Fibroblast of upper back skin (primary cell): ENCODE measurements at places on chromosomes 3 and 15.

GRCh38 chr15:62845241-62846126 is 197.1 kb upstream of the TPM1 start:
- DNase-seq, result peak; percentile 49

- DNase-seq, result no peak
These were observed 187.4 kb downstream of the MECOM start for GRCh38 chr3:169475978-169476698.

GRCh38 chr3:105360003-105360402 is 6.7 kb upstream of the ALCAM start:
- peak; percentile 40 for DNase-seq

DNA sequence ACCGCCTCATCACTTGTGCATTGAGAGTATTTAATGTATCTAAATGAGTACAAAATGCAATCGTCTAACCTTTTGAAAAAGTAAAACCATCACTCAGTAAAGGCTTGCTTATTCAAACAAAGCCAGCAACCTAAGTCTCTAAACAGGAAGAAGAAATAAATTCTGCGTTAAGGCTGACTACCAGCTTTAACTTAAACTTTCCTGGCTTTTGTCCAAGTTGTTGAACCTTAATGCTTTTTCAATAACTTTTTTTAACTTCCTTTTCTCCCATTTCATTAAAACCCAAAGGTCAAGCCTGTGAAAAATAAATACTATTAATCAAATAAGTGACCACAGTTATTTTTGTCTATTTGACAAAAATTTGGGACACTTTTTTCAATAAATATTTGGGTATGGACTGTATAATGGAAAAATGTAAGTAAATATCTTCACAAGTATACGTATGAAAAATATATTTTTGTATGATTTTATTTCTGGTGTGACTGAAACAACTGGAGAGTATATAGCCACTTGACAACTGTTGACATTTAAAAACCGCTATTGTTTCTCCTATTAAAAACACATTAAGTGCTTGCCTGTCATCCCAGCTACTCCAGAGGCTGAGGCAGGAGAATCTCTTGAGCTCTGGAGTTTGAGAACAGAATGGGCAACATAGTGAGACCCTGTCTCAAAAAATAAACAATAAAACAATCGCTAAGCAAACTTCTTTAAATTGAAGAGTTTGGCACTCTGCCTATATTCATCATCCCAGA is 2.9 kb downstream of the KLHL24 start:
- no peak for DNase-seq

GRCh38 chr3:43389388-43390254 is 103.3 kb downstream of the SNRK start:
- DNase-seq, result no peak

GRCh38 chr15:85589851-85590250 is 204.9 kb downstream of the KLHL25 start:
- peak; percentile 56 for DNase-seq

- DNase-seq, result no peak
These were observed 80.6 kb downstream of the LSM3 start for GRCh38 chr3:14258906-14259904.

DNA sequence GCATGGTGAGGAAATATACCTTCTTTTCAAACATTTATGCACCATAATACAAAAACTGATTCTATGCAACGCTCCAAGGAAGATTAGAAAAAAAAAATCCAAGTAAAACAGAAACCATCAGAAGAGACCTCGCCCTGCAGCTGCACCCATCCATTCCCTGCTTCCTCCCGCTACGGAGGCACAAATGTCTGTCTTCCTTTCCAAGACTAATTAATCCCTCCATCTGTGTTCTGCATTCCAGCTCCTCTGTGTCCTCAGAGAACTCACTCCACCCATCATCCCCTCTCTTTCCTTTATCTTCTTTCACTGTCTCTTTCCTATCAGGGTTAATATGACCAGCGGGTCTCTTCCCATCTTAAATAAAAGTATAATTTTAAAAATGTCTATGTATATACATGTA is 196.1 kb downstream of the ADAMTSL3 start:
- DNase-seq, result no peak

DNA sequence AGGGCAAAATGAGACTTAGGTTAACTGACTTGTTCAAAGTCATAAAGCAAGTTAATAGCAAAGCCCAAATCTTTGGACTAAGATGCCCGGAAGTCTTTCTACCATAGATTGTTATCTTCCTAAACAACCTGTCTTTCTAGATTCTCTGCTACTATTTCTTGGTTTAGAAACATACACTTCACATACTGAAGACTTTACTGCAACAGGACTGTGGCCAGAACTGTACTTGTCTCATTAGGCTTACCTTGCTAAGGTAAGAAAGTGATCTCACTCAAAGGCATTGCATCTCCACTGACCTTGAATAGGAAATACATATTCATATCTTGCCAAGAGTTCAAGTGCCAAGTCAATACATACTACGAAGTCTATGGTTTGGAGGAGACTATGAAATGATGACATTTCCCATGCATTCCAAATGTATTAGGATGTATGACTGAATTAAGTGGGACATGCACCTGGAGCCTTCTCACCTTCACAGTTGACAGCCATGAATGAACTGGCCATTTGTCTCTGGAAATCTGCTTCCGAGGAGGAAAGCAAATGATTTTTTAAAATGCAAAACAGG is 5.0 kb downstream of the ZDHHC3 start:
- no peak for DNase-seq

DNA sequence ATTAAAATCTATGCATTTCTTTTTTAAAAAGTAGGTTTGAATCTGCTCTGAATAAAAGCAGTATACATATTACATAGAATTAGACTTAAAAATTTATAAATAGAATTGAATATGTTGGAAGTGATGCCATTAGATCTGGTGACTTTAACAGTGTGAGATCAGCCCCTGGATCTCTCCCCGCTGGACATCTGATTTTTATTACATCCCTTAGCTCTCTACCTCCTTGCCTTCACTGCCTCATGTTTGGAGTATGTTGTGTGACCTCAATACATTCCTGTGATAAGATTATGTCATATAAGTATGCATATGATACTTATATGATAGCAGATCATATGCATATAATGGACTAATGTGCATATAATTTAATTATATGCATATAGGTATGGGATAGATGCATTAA is 643.4 kb upstream of the NR2F2 start:
- peak; percentile 76 for DNase-seq

DNA sequence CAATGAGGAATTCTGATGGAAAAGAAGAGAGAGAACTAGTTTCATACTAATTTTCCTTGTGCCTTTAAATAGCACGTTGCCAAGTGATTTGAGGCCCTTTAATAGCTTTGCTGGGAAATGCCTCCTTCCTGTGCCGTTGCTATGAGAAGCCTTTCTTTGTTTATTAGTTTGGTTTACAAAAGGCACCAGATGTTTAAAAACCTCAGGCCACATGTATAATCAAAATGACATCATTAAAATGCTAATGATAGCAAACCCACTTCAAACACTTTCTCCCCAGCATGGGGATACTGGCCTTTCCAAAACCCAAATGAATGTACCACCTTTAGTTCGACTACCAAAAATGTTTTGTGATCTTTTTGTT is 50.0 kb upstream of the TBC1D23 start:
- peak; percentile 57 for DNase-seq

DNA sequence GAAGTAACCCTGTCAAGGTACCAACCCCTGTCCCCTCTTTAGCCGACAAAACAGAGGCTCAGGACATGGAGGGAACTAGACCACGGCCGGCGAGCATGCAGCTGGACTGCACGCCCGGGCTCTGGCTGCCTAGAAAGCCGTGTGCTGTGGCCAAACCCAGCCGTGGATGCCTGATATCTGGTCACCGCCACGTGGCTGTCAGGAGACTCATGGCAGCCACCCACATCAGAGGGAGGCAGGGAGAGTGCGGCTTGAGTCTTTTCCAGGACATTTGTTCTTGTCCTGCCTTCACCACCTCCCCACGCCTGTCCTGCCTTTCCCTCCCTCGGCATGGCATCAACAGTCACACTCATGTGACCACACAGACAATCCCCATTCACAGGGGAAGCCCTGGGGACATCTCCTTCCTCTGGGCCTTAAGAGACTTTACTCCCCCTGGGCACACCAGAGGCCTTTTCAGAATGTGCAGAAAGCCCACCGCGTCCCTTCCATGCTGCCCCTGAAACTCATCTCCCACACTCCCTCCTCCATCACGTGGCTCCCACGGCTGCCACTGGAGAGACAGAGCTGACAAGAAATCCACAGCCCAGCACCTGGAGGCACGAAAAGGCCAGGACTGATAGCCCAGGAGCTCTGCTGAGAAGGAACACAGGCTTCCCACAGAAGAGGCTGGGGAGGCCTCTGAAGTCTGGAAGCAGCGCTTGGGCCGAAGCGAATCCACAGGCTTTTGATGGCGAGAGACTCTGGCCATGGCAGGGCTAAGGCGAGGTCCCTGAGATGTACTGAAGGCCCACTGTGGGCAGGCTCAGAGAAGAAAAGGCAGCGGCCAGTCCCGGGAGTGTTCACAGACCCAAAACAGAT is 71.2 kb upstream of the IQSEC1 start:
- DNase-seq, result no peak

DNA sequence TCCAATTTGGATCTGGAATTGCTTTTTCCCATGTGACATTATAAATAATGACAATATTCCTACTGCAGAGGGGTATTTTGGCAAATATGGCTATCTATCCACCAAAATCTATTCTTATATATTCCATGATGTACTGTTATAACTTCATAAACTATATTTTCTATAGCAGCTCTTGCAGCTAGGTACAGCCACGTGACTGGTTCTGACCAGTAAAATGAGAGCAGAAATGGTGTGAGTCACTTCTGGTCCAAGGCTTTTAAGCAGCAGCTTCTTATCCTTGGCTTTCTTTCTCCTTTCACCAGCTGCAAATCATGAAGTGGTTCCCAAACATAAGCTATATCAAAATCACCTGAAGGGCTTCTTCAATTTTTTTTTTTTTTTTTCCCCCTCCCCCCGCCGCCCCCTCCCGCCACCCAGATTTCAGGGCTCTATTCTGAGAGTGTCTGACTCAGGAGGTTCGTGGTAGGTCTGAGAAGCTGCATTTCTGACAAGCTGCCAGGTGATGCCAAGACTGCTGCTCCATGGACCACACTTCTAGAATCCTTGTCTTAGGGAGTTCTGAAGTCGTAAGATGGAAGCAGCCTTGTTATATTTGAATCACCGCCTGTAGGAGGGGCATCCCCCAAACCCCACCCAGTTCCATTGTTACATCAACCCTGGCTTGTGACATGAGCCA is 357.5 kb downstream of the CHST2 start:
- DNase-seq, result peak; percentile 13

DNA sequence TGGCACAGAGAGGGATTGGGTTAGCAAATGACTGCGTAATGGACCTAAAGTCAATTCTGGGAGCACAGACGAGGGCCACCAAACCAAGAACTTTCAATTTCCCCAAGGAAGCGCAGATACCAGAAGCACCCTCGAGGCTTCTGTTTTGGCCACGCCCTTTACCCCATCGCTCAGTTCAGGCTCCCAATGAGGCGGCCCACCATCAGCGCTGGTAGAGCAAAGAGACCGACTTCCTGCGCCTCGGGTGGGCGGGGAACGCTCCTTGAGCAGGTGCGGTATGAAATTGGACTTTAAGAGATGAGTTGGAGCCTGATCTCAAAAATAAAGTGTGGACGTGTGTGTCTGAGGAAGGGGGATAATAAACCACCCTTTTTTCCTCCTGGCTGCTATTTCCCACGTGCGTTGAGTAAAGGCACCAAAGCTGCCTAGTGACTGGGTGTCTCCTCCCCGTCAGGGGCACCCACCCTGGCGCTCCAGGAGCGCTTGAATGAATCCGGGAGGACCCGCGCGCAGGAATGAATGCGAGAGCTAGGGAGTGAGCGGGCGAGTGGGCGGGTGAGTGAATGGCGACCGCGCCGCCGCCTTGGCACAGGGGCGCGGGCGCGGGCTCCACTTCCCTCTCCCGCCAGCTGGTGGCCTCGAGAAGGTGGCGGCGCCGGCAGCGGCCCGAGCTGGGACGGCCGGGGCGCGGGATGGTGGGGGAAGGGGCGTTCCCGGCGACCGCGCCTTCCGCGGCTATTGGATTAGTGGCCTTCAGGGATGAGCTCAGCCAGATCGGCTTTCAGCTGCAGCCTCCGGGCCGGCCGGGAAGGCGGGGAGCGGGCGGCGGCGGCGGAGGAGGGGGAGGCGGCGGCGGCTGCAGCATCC is at the start of gene SPSB4:
TSS of gene SPSB4 (plus strand) at position 772 of the 867 bp plus-strand sequence. CDS start 14,758 bp downstream, outside the sequence.
- peak; percentile 45 for DNase-seq

DNA sequence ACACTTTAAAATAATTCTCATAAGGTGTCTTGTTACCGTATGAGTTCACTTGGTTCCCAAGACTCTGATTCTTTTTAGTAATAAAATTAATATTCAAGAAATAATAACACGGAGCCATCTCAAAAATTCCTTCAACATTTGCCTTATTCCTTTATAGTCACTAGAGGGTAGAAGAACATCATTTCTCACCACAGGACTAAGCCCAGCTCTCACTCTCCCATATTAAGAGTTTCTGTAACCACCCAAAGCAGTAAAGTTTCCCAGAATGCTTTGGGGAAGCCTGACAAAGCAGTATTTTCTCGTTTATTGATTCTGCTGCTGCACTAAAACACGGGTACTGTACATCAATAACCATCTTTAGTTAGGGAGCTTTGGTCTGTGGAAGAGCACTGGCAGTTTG is 114.9 kb downstream of the MCTP2 start:
- DNase-seq, result peak; percentile 23

DNA sequence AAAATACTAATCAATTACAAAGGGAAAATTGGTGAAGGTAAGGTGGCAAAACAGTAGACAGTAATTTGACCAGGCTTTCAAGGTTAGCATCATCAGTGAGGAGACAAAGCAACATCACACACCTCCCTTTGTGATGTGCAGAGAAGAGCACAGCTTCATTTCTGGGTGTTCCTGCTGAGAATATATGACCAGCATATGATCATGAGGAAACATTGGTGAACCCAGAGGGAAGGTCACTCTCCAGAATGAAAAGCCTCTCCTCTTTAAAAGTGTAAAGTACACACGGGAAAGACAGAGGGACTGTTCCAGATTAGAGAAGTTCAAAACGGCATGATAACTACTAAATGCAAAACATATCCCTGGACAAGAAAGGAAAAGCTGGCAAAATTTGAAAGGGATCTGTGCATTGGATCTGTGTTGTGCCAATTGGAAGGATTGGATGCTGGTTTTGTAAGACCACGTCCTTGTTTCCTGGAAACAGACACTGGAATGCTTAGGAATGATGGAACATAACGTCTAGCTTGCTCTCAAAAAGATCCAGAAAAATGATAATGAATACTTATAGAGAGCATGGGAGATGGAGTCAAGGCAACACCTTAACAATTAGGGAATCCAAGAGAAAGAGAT is 80.6 kb upstream of the MITF start:
- no peak for DNase-seq

GRCh38 chr15:29051422-29051821 is 165.6 kb downstream of the APBA2 start:
- no peak for DNase-seq
